ENCODE measurements at places on chromosomes 2 and 18. TPM values are rescaled to one million over a fixed set of nuclear protein-coding genes. Genes with fewer than 3 reads are reported as not detected.
A peak's percentile ranks its signal among the peaks of the same experiment; 100 is the strongest.

GRCh38 chr2:195450552-195451113, 206.4 kb upstream of the SLC39A10 start:
- no peaks in the 10 kb centered on the region for H3K4me1 ChIP-seq
- no peak overlapping the region for H3K4me3 ChIP-seq
- no peak for DNase-seq
- no peaks in the 10 kb centered on the region for H3K36me3 ChIP-seq
- no peaks in the 10 kb centered on the region for H3K27me3 ChIP-seq
- no peak overlapping the region for H3K27ac ChIP-seq

The DPP10 gene
- total RNA-seq, result 0.80 TPM

The INPP5D gene
- 32.0 TPM for total RNA-seq

DNA sequence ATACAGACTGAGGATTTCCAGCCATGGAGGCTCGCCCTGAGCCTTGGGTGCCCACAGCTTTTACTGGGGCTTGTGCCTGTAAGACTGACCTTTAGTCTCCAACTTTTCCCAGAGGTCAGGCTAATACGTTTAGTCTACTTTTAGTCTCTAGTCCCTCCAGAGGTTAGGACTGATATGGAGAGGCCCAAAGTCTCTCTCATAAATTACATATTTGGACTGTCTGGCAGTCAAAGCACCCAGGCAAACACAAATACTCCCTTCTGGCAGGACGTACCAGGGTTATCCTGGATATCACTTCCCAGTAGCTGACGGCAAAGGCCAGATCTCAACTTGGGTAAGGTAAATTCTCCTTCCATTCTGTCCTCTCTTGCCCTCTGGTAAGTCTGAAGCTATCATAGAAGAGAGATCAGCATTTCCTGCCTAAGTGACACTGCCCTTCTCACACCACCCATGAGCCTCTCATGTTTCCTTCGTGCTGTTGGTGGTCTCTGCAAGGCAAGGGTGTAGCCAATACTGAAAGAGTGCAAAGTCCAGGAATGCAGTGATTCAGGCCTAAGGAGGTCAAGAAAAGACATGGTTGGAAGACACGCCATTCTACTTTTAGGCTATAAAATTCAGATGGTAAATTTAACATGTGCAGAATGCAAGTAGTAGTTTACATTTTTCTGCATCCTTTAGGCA, 69.3 kb upstream of the NEDD4L start:
- peaks cover 20% of the 10 kb centered on the region for H3K4me1 ChIP-seq
- no peaks in the 10 kb centered on the region for H3K27me3 ChIP-seq
- no peak overlapping the region for H3K27ac ChIP-seq
- no peak overlapping the region for H3K4me3 ChIP-seq

DNA sequence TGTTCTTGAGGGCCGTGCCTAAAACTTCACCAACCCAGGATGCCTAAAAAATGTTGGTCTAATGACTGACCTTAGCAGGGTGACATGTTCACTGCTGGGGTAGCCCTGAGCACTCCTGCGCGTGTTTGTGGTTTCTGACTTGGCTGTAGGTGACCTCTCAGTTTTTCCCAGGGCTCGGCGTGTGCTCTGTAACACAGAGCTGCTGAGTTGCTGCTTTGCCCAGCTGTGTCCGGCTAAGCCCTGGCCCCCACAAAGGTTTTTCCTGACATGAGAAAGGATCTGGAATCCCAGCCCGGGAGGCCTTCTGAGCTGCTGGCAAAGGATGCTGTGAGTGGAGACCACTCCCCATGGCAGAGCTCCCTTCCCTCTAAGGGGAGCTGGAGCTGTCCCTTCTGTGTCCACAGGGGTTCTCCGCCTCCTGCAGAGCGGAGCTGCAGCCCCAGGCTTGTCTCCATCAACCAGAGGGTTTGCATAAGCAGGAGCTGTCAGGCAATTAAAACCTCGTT, 52.7 kb downstream of the CRIM1 start:
- H3K27ac ChIP-seq, result peak overlapping the region; percentile 44
- DNase-seq, result no peak
- no peaks in the 10 kb centered on the region for H3K27me3 ChIP-seq
- no peaks in the 10 kb centered on the region for H3K36me3 ChIP-seq

- no peaks in the 10 kb centered on the region for H3K36me3 ChIP-seq
- no peak overlapping the region for H3K27ac ChIP-seq
- no peak for DNase-seq
- peaks cover 15% of the 10 kb centered on the region for H3K4me1 ChIP-seq
- no peak overlapping the region for H3K4me3 ChIP-seq
These were observed 44.7 kb downstream of the ASXL2 start for GRCh38 chr2:25833566-25833965.

- no peaks in the 10 kb centered on the region for H3K36me3 ChIP-seq
- DNase-seq, result no peak
- H3K4me3 ChIP-seq, result no peak overlapping the region
These were observed 230.9 kb upstream of the SLC14A2 start for GRCh38 chr18:45384137-45384961.

The MC2R gene
- total RNA-seq, result not detected

The CCT4 gene
- 95.7 TPM for total RNA-seq

- H3K4me3 ChIP-seq, result no peak overlapping the region
- H3K27ac ChIP-seq, result no peak overlapping the region
- peaks cover 5% of the 10 kb centered on the region for H3K27me3 ChIP-seq
These were observed 7.6 kb upstream of the DSG2 start for GRCh38 chr18:31490387-31490786.

- no peaks in the 10 kb centered on the region for H3K27me3 ChIP-seq
- H3K36me3 ChIP-seq, result no peaks in the 10 kb centered on the region
- H3K4me1 ChIP-seq, result no peaks in the 10 kb centered on the region
- DNase-seq, result no peak
These were observed 190.7 kb downstream of the ICOS start for GRCh38 chr2:204127238-204127637.

The PRSS56 gene
- total RNA-seq, result not detected

DNA sequence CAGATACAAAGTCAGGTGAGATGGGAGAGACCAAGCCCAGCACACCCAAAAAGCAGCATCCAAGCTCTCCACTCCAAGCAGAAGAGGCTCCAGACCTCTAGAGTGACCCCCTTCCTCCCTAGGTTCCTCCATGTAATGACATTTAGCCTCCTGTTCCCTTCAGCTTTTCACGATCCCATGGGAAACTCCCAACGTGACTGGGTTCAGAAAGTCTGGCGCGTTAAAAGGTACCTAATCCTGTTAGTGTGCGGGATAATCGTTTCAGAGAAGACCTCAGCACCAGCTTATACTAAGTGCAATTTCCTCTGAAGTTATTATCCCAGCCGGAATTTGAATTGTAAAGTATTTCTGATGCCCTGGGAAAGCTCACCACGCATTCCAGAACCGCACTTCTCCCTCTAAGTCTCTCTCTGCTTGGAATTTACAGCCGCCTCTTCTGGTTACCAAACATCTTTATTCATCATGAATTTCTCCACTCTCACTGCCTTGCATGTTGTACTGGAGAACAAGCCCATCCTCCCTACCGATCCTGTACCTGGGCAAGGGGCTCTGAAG, 46.9 kb downstream of the CCBE1 start:
- no peak overlapping the region for H3K27ac ChIP-seq
- H3K36me3 ChIP-seq, result no peaks in the 10 kb centered on the region
- no peaks in the 10 kb centered on the region for H3K27me3 ChIP-seq

Data from lower lobe of right lung (tissue), 2 donors.